ENCODE measurements at places on chromosomes 7 and 10.

- DNase-seq, result no peak
Observed at GRCh38 chr10:131738396-131738735, 162.4 kb upstream of the PPP2R2D start.

GRCh38 chr7:55463686-55464262 is 98.6 kb downstream of the LANCL2 start:
- no peak for DNase-seq

GRCh38 chr7:120714945-120715344 is 143.0 kb downstream of the TSPAN12 start:
- DNase-seq, result no peak

GRCh38 chr10:22475651-22476600 is 130.6 kb downstream of the SPAG6 start:
- DNase-seq, result peak; percentile 22

DNA sequence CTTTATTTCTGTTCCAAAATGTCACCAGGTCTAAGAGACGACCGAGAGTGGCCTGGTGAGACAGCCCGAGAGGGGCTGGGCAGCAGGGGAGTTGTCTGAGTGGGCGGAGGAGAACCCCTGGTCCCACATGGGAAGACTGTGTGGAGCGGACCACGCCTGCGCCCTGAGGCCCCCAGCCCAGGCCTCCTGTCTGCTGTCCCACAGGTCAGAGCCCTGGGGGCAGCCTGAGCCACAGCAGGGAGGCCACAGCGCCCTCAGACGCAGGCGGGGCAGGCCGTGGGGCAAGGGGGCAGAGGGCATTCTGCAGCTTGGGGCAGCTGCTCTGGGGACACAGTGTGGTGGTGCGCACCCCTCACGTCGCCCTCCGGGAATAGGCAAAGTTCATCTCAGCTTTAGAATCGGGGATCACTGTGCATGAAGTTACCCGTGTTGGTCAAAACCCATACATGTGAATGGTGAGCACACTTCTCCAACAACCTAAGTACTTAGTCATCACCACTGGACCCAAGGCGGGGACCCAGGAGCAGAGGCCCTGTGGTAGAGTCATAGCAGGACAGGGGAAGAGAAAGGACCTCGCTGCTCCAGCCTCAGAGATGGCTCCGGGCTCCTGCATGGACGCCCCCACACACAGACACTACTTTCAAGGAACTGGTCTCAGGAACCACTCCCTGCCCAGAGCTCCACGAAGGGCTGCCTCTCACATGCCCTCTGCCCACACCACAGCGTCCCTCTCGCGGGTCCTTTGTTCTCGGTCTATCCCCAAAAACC is 214.7 kb downstream of the ELFN1 start:
- no peak for DNase-seq

GRCh38 chr10:126433351-126433750 is 45.1 kb upstream of the ADAM12 start:
- no peak for DNase-seq

DNA sequence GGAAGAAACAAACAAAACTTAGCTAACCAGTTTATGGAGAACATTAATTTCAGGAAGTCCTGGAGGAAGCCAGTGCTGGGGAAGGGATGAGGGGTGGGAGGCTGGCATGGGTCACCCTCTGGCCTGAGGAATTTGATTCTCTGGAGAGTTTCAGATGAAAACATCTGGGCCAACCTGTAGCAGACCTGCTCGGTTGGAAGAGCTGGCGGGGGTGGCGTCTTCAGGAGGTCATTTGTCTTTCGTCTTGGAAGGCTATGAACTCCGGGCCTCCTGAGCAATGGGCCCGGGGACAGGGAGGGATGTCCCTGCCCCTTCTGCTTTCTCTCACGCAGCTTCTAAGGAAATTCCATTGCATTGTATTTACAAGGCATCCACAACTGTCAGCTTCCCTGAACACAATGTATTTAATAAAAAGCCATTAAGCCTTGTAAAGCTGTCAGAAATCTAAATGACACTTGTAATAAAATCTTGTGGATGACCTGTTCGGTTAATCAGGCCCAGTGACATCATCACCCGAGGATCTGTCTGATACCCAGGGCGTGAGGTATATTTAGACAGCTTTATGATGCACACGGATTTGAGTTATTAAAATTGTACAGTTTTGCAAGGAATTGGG is 250.5 kb downstream of the RAB11FIP2 start:
- no peak for DNase-seq

DNA sequence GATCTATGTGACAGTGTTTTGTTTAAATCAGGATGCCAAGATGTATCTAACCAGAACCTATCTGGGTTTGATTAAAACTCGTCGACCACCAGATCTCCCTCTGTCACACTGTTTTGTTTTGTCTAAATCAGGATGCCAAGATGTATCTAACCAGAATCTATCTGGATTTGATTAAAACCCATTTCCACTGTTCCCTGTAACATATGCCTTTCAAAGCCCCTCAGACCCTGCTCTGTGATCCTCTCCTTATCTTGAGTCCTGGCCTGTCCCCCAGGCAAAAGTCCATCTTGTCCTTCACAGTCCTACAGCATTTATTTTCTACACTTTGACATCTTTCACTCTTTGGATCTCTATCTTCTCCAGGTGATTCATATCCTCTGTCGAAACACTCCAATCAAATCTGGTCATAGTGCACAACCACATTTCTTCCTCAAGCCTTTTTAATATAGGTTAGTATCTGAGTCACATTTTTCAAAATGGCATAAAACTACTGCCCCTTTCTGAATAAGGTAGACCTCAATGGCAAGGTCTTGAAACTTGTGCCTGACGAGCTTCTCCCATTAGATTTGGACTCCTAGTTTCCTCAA is 32.5 kb downstream of the ERLIN1 start:
- no peak for DNase-seq

DNA sequence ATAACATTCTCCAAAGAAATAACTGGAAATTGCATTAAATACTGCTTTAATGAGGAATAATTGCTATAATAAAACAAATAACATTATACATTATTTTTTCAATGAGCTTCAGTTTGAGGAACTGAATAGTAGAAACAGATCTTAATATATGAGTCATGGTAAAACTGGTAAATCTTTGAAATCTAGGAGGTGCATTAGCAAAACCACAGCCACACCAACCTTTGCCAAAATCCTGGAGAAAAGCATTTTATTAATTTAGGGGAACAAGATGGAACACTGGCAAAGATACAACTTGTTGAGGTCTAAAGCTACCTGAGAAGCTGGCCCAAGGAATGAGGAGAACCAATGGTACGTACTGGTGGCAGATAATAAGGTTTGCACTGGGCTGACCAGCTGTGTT is 5.4 kb upstream of the ASL start:
- DNase-seq, result no peak

- no peak for DNase-seq
Observed at GRCh38 chr7:158863611-158864506, 7.5 kb downstream of the DYNC2I1 start.

DNA sequence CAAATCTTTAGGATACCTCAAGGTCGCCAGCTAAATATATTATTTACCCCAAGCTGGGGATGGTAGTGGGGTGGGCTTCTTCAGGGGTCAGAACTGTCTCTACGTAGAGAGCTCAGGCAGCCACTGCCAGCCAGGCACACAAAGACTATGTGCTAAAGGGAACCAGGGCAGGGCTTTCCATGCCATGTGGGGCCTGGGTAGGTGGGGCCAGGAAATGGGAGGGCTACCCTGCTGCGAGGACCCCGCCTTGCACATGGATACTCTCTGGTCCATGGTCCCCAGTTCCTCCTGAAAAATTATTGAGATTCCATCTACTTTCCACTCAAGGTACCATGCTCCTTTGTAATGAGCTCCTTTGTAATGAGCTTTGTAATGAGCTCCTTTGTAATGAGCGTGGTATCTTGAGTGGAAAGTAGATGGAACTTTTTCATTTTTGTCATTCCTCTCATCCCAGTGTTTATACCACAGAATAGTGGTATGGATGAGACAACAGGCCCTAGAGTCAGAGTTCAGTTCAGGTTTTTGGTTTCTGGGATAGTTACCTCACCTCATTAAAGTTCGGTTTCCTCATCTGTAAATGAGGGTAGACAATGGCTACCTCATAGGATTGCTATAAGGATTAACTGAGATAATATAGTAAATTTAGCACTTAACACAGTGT is 5.8 kb downstream of the SYNPO2L start:
- no peak for DNase-seq

DNA sequence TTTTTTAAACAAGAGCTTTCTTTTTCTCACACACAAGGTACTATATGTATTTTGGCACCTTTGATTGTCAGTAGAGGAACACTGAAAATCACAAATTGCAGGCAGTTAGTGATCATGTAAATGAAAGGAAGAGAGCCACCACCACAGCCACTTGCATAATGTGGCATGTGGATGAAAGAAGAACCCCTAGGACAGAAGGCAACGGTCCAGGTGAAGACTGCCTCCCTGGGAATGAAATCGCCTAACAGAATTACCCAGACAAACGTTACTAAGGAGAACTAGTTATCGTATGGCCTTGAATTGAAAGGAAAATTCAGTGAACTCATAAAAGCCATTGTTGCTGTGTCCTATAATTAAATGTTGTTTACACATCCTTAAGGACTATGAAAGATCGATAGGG is 41.2 kb upstream of the PTPRZ1 start:
- DNase-seq, result no peak

DNA sequence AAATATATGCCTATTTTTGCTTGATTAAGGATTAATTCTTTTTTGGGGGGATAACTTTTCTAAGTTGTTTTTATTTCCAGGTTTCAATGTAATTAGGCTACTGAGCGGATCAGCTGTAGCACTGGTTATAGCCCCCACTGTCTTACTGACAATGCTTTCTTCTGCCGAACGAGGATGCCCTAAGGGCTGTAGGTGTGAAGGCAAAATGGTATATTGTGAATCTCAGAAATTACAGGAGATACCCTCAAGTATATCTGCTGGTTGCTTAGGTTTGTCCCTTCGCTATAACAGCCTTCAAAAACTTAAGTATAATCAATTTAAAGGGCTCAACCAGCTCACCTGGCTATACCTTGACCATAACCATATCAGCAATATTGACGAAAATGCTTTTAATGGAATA is 1.0 kb downstream of the LRRTM3 start:
- DNase-seq, result no peak

- no peak for DNase-seq
Observed at GRCh38 chr7:17408245-17408903, 109.9 kb downstream of the AHR start.

GRCh38 chr7:30396389-30396788 is 82.2 kb downstream of the NOD1 start:
- no peak for DNase-seq

- no peak for DNase-seq
Observed at GRCh38 chr10:131862548-131862947, 38.3 kb upstream of the PPP2R2D start.

DNA sequence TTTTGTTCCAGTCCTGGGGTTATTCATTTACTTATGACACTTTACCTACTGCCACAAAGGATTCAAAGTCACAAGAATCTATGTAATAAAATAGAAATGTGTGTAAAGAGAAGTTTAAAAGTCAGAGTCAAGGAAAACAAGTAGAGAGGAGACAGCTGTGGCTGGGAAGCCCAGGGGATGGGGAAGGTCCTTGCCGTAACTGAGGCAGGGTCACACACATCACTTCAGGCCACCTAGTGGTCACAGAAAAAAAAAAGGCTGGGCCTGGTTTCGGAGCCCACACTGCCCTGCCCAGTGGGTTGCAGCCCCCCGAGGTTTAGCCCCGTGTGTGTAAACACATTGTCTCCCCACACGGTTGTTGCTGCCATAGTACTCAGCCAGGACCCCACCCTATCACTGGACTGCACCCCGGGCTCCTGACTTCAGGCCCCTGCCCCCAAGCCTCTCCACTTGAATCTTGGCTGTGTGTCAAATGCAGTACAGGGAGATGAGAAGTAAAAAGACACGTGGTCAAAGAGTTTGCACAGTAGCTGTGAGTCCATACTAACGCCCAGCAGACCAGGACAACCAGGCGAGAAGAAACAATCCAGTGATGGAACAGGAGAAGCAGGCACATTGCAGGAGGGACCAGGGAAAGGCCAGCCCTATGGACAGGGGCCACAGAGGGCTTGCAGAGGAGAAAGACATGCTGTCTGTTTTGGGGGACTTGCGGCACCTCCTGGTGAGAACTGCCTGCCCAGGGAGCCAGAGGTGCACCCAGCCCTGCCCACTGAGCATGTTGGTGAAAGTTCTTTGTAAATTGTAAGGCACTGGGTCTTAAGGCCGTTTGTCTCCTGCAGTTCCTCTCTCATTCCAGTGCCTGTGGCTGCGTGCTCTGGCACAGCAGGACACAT is 91.4 kb upstream of the MACROH2A2 start:
- DNase-seq, result no peak

DNA sequence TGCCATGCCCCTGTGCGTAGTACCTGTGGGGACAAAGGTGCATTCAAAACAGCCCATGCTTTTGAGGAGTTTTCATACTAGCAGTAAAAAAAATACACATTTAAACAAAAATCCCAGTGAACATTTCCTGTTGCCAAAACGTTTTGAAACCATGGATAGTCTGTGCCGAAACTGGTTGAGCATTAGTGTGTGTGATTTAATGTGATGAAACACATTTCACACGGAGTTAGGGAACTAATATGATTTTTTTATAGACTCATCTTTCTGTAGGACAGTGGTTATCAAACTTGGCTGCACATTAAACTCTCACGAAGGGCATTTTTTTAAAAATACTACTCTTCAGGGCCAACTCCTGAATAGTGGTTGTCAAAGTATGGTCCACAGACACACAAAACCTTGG is 111.8 kb upstream of the CREB5 start:
- DNase-seq, result no peak

- DNase-seq, result no peak
Observed at GRCh38 chr7:3157566-3158287, 114.1 kb upstream of the CARD11 start.

DNA sequence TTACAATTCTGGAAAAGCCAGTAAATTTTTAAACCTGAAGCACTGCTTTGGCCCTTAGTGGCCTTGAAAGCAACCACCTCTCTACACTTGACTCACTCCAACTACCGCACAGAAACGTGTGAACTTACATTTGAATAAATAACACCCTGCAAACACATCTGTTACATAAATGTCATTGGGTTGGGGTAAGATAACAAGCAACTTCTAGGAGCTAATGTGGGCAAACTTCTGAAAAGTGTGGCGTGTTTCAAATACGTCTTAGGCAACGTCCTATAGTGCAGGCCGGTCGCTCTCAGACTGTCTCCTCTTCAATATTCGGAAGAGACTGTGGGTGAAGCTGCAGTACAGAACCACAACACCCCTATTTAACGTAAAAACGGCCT is 474 bp downstream of the ORC5 start:
- peak; percentile 41 for DNase-seq

- DNase-seq, result no peak
Observed at GRCh38 chr7:28890137-28890536, 68.0 kb downstream of the TRIL start.

- DNase-seq, result no peak
Observed at GRCh38 chr7:70393956-70394355, 738.0 kb upstream of the GALNT17 start.

GRCh38 chr10:42972946-42973345 is 103.9 kb upstream of the RET start:
- DNase-seq, result no peak

DNA sequence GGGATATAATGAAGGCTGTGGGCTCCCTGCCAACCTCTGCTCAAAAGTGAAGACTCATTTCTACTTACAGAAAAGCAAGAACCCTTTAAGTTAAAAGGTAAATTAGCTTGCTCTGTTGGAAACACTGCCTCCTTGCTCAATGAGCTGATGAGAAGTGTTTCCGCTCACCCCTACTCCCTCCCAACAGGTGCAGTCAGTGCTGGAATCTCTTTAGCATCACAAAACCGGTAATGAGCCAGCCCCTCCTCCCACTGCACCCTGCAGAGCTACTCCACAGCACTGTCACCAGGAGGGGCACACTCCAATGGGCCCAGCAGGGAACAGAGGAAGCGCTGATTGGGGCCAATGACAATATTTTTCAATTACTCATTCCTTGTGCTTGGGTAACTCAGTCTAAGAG is 262.5 kb downstream of the TCERG1L start:
- no peak for DNase-seq

GRCh38 chr10:21401196-21401595 is 124.3 kb downstream of the SKIDA1 start:
- DNase-seq, result no peak

Data from NCI-H82 (cell line).